ENCODE measurements at places on chromosomes 16 and 17.

GRCh38 chr17:63001689-63002394, 35.8 kb downstream of the TANC2 start:
- DNase-seq = no peak

- peak; percentile 58 for DNase-seq
These were observed 439.8 kb downstream of the SOX9 start for GRCh38 chr17:72560303-72561247.

DNA sequence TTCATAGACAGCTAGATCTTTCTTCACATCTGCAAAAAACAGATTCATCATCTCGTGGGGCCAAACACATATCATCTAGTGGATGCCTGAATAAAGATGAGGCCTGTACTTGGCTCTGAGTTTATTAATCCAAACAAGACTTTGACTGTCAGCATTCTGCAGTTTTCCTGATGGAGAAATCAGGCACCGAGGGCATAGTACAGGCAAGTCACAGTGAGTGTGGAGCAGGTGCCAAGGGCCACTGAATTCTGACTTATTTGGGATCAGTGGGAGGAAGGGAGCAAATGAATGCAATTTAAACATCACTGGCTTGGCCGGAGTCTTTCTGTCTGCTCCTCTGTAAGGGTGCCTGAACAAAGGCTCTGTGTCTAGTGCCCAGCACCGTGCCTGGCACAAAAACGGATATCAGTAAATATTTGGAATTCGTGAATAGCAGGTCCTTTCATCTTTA, 975 bp downstream of the CFAP20 start:
- DNase-seq = no peak

DNA sequence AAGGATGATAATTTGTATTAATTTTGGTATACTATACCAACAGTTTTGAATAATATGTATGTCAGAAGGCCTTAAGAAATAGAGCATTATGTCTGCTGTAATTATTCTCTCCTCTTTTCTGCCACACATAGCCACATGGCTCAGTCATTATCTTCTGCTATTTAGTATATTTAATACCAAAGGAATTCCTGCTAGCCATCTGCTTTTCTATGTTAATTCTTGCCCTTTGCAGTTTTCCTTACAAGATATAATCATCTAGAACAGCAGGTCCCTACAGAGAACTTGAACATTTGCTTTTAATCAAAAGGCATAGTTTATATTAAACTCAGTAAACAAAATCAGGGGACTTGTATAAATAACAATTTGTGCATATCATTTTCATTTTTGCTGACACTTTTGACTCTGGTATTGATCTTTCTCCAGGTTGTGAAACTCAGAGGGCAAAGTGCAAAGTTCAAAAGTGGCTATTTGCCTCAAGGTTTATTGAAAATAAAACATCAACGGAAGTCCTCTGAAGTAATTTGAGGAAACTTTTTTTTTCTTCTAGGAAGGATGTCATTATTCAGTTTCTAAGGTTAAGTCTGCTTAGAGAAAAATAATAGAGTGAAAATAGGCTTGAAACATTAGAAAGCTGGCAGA, 702.0 kb downstream of the KCNJ2 start:
- DNase-seq = no peak

DNA sequence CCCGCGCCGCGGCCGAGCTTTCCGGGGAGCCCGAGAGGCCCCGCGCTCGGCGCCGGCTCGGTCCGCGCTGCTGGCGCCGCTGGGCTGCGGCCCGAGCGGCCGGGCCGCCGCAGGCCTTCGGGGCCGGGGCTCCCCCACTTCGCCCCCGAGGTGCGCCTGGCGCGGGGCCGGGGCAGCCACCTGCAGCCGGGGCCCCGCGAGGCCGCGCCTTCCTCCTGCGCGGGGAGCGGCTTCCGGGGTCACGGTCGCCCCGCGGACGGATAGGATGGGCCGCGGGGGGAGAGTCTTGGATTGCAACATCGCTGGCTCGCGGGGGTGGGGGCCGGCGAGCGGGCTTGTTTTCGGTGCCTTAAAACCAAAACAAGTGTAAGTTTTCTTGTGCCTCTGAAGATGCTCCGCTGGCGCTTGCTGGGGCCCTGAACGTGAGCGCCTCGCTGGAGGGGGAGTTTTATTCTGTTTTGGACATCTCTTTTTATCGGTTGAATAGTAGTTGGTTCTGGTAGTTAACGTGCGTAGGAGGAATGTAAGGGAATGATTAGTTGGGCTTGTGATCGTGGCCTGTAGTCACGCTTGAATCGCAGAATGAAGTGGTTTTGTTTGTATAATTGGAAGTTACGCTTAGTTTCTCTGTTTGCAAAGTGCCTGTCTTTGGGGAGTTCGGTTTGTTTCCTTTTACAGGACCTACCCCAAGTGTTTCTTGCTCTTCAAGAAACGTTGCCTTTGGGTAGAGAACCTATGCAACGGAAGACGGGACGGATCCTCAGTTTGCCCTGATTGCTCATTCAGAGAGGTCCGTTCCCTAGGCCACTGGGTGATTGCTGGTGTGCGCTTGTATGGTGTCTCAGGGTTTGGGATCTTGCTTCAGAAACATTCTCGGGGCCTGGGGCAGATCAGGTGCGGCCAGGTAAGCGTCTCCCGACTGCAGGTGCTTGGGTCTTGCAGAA, 724 bp downstream of the UBE2I start:
- peak; percentile 56 for DNase-seq

DNA sequence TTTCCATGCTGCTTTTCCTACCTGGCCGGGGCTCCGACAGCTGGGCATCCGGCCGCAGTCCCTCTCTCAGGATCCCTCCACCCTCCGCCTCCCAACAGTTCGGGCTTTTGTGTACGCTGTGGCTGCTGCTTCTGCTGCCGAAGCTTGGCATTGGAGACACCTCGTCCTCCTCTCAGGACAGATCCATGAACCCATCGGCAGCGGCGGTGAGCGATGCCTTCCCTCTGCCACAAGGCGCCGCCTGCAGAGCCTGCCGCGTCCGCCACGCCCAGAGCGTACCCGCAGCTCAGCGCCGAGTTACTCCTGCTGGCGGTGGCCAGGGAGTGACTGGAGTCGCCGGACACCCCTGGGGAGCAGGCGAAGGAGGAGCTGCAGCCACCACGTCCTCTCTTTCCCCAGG, 2032.8 kb downstream of the TP53TG3F start:
- no peak for DNase-seq

DNA sequence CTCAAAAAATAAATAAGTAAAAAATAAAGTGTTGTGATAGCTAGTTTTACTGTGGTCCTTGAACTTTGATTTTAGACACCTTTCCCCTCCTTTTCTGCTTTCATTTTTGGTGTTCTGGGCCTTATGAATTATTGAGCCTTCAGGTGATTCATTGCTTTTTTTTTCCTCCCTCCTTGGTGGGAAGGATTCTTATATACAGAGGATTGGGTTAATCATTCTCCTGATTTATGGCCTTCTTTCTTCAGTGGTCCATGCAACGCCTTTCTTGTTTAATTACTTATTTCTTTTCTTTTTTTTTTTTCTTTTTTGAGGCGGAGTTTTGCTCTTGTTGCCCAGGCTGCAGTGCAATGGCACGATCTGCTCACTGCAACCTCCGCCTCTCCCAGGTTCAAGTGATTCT, 8.0 kb upstream of the MYL4 start:
- DNase-seq = no peak

GRCh38 chr17:19299214-19299747, 62.1 kb downstream of the EPN2 start:
- no peak for DNase-seq

DNA sequence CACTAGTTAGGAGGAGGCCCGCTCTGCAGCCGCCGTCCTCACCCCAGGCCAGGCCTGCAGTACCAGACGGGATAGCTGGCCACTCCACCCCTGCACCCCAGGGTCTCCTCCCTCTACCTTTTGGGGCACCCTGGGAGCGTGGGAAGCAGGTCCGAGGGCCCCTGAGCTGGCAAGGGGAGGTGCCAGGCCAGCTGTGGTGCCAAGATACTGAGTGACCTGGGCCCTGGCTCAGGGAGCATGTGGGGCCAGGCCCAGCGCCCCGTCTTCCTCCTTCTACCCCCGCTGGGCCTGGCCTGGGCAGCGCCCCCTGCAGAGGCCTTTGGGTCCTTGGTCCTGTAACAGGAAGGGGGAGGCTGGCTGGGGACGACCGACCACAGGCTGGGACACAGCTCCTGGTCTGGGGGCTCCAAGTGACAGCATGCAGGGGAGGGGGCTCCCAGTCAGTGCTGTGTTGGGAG, 13.0 kb downstream of the PAM16 start:
- no peak for DNase-seq

- no peak for DNase-seq
These were observed 12.8 kb upstream of the RAP1GAP2 start for GRCh38 chr17:2783310-2784030.

DNA sequence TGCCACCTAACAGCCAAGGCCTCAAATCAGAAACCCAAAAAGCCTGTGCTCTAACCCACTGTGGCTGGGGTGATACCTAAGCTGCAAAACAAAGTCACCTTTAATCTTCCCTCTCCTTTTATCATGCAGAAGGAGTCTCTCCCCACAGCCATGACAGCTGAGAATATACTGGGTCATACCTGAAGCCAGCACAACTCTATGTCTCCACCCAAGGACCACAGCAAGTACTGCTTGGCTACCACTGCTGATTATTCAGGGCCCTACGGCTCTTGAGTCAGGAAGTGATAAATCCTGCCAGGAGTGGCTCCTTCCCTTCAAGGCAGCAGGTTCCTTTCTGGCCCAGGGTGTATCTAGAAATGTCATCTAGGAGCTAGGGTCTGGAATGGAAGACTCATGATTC, 151.5 kb upstream of the TOM1L1 start:
- no peak for DNase-seq

DNA sequence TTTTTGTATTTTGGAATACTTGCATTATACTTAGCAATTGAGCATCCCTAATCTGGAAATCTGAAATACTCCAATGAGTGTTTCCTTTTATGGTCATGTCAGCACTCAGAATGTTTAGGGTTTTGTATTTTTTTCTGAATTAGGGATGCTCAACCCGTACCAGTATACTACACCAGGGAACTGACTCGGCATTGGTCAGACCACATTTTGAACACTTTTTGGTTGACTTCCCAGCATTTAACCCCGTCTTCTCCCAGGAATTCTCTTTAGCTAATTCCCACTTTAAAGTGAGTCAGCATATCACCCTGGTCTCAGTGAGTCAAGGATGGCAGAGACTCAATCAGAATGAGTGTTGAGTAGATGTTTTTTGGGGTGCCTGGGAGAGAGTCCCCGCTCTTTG, 177.9 kb downstream of the SPECC1 start:
- peak; percentile 85 for DNase-seq

DNA sequence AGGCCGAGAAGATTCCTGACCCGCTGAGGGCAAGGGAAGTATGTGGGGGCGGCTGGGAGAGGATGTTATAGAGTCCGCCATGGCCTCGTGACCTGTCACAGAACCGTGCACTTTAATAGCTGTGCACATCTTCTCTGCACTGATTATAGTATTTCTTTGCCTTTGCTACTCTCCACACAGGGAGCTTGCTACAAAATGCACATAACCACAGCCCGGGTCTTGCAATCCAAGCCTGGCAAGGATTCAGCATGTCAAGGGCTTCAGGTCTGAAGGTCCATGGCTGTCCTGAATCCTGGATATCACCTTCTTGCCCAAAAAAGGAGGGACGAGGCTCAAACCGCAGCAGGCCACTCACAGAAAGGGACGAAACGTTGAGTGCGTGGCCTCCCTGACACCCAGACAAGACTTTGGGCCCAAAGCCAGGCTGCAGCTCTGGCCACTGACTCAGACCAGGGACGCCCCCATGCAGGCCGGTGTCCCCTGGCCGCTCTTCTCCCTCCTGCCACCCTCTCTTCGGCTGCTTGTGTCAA, 43.7 kb downstream of the USP22 start:
- peak; percentile 49 for DNase-seq

- DNase-seq = no peak
These were observed 16.9 kb upstream of the ITGA3 start for GRCh38 chr17:50039058-50039457.

DNA sequence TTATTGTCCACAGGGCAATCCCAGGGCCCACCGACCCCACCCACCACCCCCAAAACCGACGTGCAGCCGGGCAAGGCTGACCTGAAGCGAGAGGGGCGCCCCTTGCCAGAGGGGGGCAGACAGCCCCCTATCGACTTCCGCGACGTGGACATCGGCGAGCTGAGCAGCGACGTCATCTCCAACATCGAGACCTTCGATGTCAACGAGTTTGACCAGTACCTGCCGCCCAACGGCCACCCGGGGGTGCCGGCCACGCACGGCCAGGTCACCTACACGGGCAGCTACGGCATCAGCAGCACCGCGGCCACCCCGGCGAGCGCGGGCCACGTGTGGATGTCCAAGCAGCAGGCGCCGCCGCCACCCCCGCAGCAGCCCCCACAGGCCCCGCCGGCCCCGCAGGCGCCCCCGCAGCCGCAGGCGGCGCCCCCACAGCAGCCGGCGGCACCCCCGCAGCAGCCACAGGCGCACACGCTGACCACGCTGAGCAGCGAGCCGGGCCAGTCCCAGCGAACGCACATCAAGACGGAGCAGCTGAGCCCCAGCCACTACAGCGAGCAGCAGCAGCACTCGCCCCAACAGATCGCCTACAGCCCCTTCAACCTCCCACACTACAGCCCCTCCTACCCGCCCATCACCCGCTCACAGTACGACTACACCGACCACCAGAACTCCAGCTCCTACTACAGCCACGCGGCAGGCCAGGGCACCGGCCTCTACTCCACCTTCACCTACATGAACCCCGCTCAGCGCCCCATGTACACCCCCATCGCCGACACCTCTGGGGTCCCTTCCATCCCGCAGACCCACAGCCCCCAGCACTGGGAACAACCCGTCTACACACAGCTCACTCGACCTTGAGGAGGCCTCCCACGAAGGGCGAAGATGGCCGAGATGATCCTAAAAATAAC, 3.0 kb downstream of the SOX9 start:
- DNase-seq = no peak

DNA sequence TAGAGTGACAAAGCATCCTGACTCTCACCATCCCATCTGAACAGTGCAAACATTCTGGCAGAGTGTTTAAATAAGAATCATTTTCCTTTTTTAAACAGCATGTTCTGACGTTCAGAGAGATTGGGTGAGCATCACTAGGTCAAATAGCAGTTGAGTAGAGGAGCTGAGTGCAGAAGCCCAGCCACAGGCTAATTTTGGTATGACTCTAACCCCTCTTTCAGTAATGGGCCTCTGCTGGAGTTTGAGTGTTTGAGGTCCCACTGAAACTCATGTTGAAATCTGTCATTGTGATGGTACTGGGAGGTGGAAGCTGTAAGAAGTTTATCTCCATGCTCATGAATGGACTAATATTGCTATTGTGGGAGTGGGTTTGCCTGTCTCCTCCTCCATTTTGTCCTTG, 194.4 kb downstream of the SALL1 start:
- no peak for DNase-seq

DNA sequence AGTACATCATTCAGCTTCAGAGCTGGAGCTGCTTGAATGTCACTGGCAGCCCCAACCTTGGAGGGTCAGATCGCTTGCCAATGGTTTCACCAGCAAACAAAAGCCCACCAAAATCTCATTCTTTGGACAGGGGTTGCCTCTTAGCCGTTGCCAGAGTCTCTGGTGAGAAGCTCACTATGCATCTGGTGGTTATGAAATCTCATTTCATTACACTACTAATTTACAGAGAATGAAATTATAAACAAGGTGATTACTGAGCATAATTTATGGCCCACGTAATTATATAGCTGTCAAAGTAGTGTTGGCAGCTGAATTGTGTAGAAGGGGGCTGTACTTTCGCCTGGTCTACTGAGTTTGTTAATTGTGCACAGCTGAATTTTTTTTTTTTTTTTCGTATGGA, 688.9 kb upstream of the KIF2B start:
- DNase-seq = no peak

All from fibroblast of mammary gland (primary cell).